T-helper 9 cell (primary cell): ENCODE measurements at places on chromosomes 12 and 14.

DNA sequence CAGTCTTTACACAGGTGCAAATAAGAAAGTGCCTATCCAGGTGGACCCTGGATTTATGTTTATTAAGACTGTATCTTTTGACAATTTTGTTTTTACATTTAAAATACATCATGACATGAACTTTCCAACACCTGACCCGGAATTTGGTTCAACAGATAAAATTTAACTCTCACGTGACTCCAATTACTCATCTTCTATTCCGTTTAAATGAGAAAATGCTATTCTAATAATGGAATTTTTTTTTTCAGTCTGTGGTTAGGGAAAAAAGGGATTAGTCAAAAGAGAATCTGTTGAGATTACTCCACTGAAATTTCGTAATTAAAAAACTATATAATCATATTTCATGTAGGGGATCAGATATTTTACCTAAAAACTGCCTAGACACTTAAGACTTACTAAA is 11.1 kb downstream of the VPS37B start:
- DNase-seq, result no peak

DNA sequence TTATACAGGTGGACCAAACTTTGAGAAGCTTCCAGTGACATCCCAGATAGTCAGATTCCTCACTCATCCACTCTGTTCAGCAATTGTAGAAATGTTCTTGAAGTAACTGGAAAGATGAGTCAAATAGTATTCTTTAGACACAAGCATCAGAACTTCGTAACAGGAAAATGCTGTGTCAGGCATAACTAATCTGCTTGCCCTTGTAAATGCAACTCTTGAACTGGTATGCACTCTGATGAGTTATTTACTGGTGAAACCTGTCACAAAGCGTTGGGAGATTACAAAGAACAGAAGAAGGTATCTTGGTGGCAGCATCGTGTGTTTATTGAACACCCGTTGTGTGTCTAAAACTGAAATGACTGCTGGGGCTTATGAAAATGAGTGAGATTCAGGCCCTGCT is 10.8 kb upstream of the DUSP6 start:
- no peak for DNase-seq

DNA sequence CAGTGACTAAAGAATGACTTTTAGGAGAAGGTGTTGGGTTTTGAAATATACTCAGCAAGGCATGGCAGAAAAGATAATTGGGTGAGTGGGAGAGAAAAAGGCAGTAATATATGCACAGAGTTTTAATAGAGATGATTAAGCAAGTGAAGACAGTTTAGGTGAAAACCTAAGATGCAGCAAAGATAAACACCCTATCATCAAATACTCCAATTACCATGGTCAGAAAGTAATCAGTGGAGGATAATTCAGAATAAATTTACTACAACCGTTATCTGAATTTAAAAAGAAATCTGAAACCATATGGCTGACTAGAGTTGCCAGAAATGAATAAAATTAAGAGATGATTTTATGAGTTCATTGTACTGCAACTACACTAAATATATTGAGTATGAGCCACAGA is 26.8 kb downstream of the NAA30 start:
- DNase-seq, result no peak

GRCh38 chr12:69947897-69948296 is 122.9 kb downstream of the MYRFL start:
- no peak for DNase-seq

DNA sequence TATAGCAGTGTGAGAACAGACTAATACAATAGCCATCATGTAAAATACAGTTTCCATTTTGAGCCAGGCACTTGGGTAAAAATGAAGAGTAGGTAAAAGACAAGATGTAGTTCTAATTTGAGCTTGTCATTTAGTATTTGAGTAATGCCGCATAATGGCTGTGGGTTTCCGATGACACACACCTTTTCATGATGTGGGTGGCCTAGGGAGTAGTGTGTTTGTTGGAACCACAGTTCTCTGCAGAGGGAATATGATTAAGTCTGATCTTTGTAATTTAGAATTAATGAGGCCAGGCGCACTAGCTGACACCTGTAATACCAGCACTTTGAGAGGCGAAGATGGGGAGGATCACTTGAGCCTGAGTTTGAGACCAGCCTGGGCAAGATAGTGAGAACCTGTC is 61.8 kb downstream of the RCOR1 start:
- DNase-seq, result no peak
